Smooth muscle cell of trachea (primary cell): ENCODE measurements at places on chromosomes 1 and 21. TPM values are rescaled to one million over a fixed set of nuclear protein-coding genes. Genes with fewer than 3 reads are reported as not detected.

The SYDE2 gene
- total RNA-seq = 4.9 and 5.6 TPM in 2 replicates

The TFF3 gene
- 0.17 and 0.29 TPM in 2 replicates for total RNA-seq

The CHD5 gene
- total RNA-seq = under 0.01 and 0.15 TPM in 2 replicates

The ALPL gene
- 0.87 and 13.9 TPM in 2 replicates for total RNA-seq
